ENCODE measurements at places on chromosomes 12 and 14.

- DNase-seq: no peak
These were observed 316.4 kb downstream of the MED13L start for GRCh38 chr12:115960868-115961802.

DNA sequence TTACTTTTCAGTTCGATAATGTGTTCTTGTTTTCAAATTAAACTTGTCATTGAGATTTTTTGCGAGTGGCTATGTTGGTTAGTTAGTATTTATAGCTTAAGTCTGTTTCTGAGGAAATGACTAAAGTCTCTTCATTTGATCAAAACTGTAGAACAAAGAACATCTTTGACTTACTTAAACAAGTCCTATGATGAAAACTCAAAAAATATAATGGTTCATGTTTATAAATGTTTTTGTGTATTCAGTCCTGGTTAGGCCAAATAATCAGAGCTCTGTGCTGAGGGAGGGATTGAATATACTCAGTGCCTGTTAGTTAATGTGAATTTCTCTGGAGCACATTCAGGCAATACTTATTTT, 51.7 kb downstream of the PPFIBP1 start:
- no peak for DNase-seq

GRCh38 chr12:50529345-50529744, 24.6 kb downstream of the DIP2B start:
- DNase-seq: no peak

DNA sequence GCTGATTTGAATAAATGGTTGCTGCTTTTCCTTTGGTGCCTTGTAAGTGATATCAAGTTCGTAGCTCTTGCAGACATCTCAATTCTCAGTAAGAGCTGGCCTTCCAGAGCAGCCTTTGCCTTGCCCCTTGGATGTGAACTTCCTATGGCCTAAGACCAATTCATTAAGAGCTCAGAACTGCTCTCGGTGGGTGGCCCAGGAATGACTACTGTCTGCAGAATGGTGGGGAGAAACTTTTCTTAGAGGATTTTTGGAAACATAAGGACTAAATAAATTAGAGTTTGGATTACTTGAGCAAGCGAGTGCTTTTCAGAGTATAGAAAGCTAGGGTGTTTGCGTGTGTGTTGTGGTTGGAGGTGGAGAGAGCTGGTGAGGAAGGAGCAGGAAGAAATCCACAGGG, 306.4 kb upstream of the TBX3 start:
- no peak for DNase-seq

- no peak for DNase-seq
These were observed 250.5 kb downstream of the MED13L start for GRCh38 chr12:116026768-116027550.

GRCh38 chr12:107242189-107242588, 148.8 kb upstream of the CRY1 start:
- no peak for DNase-seq

- DNase-seq: no peak
These were observed 368.2 kb upstream of the ATP2B1 start for GRCh38 chr12:90076851-90077319.

DNA sequence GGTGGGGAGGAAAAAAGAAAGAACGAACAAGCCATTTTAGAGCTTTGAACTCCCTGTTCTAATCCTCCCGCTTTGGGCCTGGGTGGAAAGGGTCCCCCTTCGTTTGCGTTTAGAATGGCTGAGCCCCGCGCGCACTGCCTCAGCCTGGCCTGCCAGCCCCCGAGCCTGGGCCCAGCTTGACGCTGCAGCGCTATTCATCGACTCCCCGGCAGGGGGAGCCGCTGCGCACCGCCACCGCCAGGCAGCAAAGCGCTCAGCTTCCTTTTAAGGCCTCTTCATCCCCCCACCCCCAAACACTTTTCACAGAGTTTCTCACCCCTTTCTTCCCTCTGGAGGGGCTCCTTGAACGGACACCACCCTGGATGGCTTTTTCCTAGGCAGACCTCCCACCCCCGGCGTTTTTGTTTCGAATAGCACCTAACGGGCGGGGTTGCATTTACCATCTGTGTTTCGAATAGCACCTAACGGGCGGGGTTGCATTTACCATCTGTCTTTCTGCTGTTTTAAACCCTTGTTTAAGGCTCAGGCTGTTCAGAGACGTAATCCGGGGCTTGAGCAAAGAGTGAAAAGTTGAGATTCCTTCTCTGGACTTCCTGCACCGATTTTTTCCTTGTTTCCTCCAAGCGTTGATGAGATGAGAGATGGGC, 56.4 kb upstream of the PIWIL1 start:
- no peak for DNase-seq

GRCh38 chr12:94982456-94982855, 21.0 kb downstream of the NDUFA12 start:
- no peak for DNase-seq

DNA sequence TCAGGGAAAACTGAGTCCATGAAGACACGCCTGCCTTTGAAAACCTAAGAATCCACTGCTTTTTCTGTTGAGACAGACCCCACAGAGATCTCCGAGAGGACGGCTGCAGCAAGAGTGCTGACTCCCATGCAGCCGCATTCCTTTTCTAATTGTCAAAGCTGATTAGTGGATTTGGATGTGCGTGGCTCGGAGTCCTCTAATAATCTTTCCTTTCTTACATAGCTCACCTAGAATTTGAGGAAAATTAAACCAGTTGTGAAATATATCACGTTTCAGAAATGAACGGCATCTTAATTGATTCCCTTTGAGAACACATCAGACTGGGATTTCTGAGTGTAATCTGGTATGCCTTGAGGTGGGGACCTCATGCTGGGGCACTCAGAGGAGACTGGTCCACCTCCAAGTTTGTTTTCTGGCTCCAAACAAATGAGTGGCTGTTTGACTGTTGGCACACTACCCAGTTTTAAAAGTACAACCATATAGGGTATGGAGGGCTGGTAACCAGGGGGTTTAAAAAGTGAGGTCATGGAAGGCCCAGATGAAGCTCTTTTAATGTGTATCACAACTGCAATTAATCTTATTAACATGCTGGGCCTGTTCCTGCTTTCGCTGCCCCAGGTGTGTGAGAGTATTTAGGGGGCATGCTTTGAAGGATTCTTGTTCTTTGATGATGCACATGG, 63.3 kb downstream of the RASSF3 start:
- DNase-seq: no peak

DNA sequence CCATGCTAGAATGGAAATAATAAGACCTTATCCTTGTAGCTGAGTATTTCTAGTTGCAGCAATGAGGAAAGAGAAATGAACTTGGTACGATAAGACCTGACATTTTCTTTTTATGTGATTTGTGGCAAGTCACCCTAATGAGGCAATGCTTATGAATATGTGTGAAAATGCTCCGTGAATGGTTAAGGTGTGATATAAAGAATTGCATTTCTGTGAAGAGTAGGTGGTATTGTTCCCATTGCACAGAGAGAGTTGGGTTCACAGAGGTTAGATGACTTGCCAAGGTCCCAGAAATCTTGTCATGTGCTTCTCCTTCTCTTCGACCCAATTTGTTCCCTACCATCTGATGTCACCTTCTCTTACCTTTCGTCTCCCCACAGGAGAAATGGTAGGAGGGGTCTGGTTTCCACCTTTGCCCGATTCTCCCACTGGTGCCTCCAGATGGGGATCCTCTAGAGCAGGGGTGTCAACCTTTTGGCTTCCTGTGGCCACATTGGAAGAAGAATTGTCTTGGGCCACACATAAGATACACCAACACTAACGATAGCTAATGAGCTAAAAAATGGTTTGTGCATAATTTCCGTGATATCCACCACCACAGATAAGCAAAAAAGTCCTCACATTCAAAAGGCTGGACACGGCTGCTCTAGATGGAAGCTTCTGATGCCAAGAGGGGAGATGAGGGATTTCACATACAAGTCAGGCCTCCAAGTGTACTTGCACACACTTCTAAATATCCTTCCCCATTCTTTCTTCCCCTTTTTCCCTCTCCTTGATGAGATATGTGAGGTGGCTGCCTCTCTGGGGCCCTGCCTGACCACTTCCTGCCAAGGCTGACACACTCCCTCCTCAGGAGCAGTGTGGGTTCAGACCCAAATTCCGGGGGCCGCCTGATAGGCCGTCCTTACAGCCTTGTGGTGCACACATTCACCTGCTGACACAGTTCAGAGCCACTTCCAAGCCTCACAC, 96.1 kb downstream of the PLXNC1 start:
- DNase-seq: no peak

- no peak for DNase-seq
These were observed 14.9 kb downstream of the HOXC4 start for GRCh38 chr12:54068418-54069070.

DNA sequence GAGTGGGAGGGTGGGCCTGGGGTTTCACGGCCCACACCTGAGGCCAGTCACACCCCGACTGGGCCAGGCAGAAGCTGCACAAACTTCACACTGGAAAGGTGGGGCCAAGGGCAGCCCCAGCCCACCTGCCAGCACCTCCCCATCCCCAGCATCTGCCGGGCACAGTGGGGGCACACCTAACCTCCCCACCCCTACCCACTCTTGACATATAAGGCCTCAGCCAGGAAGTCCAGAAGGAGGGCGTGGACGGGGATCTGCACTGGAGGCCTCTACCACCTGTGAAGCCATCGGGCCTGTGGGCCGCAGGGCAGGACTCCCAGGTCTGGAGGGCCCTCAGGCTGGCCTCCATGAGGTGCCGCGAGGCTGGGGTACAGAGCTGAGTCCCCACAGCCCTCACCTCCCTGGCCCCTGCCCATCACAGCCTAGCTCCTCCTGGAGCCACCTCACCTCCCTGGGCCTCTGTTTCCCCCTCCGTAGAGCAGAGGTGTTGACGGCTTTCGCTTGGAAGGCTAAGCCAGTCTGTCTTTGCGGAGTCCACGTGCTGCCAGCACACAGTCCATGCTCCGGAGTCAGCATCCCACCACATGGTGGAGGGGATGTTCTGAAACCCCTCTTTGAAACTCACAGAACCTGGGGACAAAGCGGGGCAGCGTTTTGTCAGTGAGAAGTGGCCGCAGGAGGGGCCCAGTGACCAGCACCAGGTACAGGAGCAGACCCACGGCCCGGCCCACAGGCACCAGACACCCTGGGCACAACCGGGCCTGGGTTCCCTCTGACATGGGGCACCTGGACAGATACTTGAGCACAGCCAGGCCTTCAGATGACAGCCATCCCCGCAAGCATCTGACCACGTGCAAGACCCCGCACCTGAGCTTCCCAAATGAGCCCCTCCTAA, 38.2 kb upstream of the INF2 start:
- no peak for DNase-seq

GRCh38 chr14:74133833-74134481, 49.2 kb downstream of the LIN52 start:
- no peak for DNase-seq

GRCh38 chr12:131352296-131352900, 358.5 kb upstream of the SFSWAP start:
- no peak for DNase-seq

- DNase-seq: no peak
These were observed 115.0 kb upstream of the MDM1 start for GRCh38 chr12:68446901-68447796.

DNA sequence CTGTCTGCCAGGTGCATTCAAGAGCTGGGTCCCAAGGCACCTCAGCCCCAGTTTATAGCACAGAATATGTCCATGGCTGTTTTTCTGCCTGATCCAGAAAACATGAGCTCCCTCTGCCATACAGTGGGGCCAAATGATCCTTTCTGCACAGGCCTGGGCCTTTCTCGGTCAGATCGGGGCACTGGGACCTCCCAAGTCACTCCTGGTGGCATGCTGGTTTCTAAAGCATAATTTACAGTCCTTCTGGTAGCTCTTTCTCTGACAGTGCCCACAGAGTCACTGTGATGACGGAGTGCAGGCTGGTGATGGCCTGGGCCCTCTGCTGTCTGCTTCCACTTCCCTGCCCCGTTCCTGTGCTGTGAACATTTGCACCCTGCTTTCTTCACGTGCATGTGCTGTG, 99.2 kb downstream of the ADGRD1 start:
- no peak for DNase-seq

DNA sequence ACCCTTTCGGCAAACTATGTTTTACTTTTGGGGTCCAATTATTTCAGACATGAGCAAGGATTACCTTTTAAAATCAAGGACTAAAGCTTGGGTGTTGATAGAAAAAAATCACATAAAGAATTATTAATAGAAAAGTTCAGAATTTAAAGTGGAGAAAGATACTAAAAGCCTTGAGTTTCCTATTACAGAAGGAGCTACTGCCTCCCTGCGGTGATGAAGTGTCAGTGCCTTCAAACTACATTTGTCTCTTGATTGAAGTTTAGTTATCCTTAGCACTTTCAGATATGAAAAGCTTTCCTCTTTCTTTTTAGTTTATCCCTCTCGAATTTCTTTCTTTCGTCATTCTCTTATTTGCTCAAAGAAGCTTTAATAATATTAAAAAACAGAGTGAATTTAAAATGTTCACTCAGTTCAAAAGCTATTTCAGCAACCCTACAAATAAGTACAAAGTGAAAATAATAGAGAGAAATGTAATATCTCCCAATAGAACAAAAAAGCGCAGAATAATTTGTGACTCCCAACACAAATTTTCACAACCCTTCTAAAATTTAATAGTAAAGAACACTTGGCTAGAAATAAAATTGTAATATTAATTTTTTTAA, 87.6 kb downstream of the SEC23A start:
- DNase-seq: no peak

GRCh38 chr14:21317398-21317797, 37.5 kb downstream of the RPGRIP1 start:
- DNase-seq: no peak

DNA sequence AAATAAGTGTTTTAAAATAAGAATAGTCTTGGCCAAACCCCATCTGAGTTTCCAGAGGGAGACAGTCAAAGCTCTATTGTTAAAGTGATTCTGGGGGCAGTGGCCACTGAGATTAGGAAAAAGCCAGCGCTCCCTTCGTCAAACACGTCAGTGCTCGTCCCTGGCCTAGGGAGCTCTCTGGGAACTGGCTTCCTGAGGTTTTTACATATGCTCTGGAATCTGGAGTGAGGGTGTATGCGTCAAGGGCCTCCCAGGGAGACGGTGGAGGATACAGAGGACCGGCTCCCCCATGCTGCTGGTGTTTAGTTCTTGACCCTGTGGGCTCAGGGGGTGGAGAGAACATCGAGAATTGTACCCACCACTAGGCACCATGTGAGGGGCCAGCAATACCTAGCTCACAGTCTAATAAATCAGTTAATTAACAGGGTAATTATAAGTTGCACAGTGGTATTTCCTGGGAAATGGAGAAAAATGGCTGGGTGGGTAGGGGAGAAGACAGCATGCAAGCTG, 87.0 kb downstream of the SLC25A47 start:
- no peak for DNase-seq

GRCh38 chr14:63205866-63206265, 1.6 kb downstream of the RHOJ start:
- DNase-seq: no peak

- DNase-seq: no peak
These were observed 102.9 kb downstream of the PPHLN1 start for GRCh38 chr12:42428850-42429249.

Measured in hypothalamus (tissue), 51 donors.